GM19239 (cell line): ENCODE measurements at places on chromosomes 4 and X.

- no peak for DNase-seq
Measured at GRCh38 chr4:79977131-79977840, 95.7 kb downstream of the ANTXR2 start.

DNA sequence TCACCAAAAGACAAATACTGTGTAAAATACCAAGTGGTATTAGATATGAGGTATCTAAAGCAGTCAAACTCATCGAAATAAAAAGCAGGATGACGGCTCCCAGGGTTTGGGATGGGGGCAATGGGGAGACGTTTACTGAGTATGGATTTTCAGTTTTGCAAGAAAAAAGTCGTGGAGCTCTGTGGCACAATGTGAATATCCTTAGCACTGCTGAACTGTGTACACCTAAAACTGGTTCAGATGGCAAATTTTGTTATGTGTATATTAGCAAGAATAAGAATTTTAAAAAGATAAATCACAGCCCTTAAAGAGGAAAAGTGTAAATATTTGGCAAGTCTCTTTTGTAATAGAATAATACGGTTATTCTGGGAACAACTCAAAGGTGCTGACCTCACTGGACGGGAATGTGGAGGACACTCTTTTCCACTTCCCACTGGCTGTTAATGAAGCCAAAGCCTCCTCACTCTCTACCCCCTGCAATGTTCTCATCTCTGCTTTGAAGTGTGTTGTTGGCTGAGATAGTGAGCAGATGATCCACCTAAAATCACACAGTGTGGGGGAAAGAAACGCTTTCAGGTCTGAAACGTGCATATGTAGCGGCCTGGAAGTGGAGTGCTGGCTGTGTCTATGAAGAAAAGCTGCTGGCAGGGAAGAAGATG, 49.2 kb downstream of the SEL1L3 start:
- no peak for DNase-seq

- DNase-seq = no peak
Measured at GRCh38 chrX:63754136-63754859, 30.7 kb downstream of the ARHGEF9 start.

- DNase-seq = no peak
Measured at GRCh38 chr4:2125831-2126230, 66.7 kb downstream of the NAT8L start.

DNA sequence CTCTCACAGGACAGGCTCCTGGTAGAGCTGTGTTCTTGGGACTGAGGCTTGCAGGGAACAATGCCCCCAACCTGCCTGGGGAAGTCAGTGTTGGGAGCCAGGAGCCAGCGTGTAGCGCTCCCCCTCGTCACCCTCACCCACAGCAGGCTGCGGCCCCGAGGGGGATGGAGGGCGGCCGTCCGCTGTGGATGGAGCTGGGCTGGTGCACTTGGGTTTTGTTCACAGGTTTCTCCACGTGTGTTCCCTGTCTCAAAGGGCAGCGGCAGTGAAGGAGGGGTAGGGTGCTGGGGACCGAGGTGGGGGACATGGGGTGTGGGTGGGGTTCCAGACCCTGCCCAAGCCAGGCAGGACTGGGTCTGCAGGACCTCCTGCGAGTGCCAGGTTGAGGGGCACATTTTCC, 69.1 kb downstream of the RGS12 start:
- DNase-seq = no peak

- DNase-seq = no peak
Measured at GRCh38 chr4:64405761-64406160, 3.5 kb downstream of the TECRL start.

- DNase-seq = no peak
Measured at GRCh38 chr4:120718979-120719566, 203.5 kb downstream of the PRDM5 start.

DNA sequence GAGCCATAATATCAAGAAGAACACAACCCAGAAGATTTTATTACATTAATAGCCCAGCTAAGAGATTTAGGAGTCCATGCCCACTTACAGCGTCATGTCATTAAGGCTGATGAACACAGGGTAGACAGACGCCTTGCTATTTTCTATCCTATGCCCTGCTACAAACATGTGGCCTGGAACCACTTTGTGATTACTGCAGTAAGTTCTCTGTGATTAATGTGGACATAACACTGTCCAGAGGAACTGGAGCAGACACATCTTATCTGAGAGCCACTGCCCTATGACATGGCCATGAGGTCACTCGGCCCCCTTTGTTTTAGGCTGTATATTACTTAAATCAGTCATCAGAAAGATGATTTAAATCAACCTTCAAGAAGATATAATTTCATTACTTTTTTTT, 211.7 kb downstream of the MAML3 start:
- DNase-seq = no peak
